ENCODE measurements at places on chromosomes 16 and 17. TPM values are rescaled to one million over a fixed set of nuclear protein-coding genes. Genes with fewer than 3 reads are reported as not detected.

GRCh38 chr17:36792849-36793248 is 144.4 kb upstream of the LHX1 start:
- no peak overlapping the region for H3K4me3 ChIP-seq
- no peaks in the 10 kb centered on the region for H3K36me3 ChIP-seq
- H3K4me1 ChIP-seq: no peaks in the 10 kb centered on the region
- H3K27ac ChIP-seq: no peak overlapping the region

- peaks cover 20% of the 10 kb centered on the region for H3K4me1 ChIP-seq
- H3K27me3 ChIP-seq: no peaks in the 10 kb centered on the region
- H3K27ac ChIP-seq: peak overlapping the region; percentile 90
- H3K36me3 ChIP-seq: no peaks in the 10 kb centered on the region
- H3K4me3 ChIP-seq: peak overlapping the region; percentile 84
These were observed 5.9 kb downstream of the CTF1 start for GRCh38 chr16:30902029-30902972.

DNA sequence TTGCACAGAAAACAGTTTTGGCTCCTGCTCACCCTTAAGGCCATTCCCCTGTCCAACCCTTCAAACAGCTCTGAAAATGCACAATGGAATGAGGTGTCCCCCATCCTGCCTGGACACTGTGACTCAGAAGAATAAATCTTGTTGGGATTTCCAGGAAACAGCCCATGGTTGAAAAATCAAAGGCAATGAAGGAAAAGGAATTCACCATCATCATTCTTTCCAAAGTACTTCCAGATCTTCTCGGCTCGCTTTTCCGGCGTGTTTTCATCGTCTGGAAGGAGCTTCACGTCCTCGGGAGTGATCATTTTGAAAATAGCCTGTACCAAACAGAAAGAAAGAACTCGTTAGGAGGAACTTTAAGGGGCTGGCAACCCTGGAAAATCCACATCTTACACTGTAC is 4.3 kb downstream of the RCVRN start:
- H3K36me3 ChIP-seq: no peaks in the 10 kb centered on the region
- no peak overlapping the region for H3K27ac ChIP-seq
- H3K4me1 ChIP-seq: no peaks in the 10 kb centered on the region

- no peaks in the 10 kb centered on the region for H3K36me3 ChIP-seq
- peaks cover 38% of the 10 kb centered on the region for H3K27me3 ChIP-seq
- H3K4me3 ChIP-seq: no peak overlapping the region
- H3K4me1 ChIP-seq: no peaks in the 10 kb centered on the region
- no peak for ATAC-seq
These were observed 50.5 kb upstream of the CCL1 start for GRCh38 chr17:34413443-34414119.

The GUCY2D gene
- total RNA-seq: 0.77 TPM

The NOL11 gene
- total RNA-seq: 46.1 TPM

The AURKB gene
- 158 TPM for total RNA-seq

The HCRT gene
- not detected for total RNA-seq

The DPEP2 gene
- 7.3 TPM for total RNA-seq

The COQ9 gene
- 28.2 TPM for total RNA-seq

The KRTAP4-1 gene
- not detected for total RNA-seq

The PRPF8 gene
- total RNA-seq: 353 TPM
